Stimulated activated CD4-positive, alpha-beta T cell treated with anti-CD3 and anti-CD28 coated beads, Interleukin-1b, Interleukin-23, amount 100 ng/mL, for 24 hours (primary cell): ENCODE measurements at places on chromosomes 5 and 9.

- DNase-seq: no peak
Observed at GRCh38 chr5:89137148-89137547, 254.2 kb upstream of the MEF2C start.

DNA sequence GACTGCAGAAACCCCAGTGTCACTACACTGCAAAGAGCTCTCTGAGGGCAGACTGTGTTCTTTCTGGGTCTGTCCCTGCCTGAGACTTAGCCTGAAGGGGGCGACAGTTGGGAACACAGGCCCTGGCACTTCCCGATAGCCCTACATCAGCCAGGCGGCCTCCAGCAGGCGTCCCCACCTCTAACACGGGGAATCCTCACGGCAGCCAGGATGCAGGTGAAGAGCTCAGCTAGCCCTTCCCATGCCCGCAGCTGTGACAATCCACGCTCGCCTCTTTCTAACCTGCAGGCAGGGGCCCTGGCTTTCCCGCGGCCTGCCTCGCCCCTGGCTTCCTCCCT is 5.9 kb downstream of the MED22 start:
- DNase-seq: no peak

DNA sequence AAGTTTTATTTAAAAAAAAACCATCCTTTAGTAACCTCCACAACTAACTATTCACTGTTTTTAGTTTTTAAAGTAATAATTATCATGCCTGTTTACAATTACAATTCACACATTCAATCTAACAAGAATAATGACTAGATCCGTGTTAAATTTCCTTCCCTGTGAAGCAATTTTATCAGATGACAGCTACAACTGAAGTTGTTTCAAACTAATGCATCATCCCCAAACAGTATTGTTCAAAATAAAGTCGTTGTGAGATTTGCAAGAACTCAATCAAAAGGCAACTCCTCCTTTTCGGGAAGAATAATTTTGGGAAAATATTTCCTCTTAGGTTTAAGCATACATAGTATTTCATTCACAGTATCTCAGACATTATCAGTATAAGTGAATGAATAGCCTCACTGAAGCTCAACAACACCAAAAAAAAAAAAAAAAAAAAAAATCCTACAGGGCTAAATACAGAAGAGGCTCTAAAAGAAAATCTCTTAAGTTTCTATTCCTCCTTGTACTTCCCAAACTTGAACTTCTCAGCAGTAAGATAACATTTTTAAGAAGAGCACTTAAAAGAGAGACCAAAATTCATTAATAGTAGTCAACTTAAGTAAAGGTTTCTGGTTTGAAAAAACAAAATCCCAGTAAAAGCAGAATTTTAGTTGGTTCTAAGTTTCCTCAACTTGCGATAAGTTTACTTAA is 9.4 kb downstream of the C9orf72 start:
- DNase-seq: no peak

DNA sequence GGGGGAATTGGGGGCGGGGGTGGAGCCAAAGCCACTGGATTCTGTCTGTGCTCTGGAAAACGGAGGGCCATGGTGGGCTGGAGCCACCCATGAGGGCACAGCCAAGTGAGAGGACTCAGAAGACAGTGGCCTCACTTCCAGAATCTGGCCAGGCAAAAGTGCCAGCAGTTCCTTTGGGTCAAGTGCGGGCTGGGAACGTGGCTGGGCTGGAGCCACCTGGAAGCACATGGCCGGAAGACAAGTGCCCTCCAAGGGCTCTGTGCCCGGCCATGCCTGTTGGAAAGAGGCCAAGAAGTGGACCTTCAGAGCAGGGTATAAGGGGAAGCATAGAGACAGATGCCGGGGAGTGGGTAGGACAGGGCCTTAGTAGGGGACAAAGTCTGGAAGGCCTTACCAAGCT is 11.7 kb upstream of the SH3PXD2B start:
- no peak for DNase-seq

GRCh38 chr5:56565644-56566043 is 249.7 kb upstream of the MAP3K1 start:
- DNase-seq: no peak

GRCh38 chr5:129098488-129099183 is 4.1 kb downstream of the ISOC1 start:
- no peak for DNase-seq

GRCh38 chr9:21095561-21095960 is 17.8 kb upstream of the IFNB1 start:
- DNase-seq: no peak

DNA sequence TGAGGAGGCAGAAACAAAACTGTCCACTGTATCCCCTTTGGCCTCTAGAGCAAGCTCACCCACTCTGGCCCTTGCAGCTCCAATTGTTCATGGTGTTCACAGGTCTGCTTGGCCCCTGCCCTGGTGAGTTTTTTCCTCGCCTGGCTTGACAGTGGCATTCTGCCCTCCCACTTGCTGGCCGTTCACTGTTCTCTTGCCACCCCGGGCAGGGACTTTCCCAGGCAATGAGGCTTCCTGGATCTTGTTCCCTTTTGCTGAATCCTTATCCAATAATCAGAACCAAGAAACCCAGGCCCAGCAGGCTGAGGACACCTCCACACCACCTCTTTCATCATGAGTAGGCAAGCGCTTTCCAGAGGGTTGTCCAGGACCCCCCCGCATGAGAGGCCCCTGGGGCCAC is 31.2 kb downstream of the ZNF618 start:
- no peak for DNase-seq

DNA sequence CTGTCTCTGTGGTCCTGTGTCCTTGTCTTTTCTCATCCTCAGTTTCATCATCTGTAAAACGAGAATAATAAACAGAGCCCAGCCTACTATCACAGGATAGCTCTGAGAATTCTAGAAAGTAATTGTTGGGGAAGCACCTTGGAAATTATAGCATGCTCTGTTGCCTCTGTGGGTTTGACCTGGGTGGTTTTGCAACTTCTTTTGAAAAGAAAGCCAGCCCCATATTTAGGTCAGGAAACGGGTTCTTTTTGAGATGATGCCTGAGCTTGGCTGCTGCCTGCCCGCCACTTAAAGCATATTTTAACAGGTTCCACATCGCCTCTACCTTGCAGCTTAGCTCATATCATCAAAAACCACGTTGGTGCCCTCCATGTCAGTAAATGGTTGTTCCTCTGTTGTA is 111.1 kb downstream of the TLR4 start:
- DNase-seq: no peak

- no peak for DNase-seq
Observed at GRCh38 chr5:127031863-127032232, 1.5 kb upstream of the MARCHF3 start.

GRCh38 chr9:17648516-17648915 is 69.7 kb downstream of the SH3GL2 start:
- no peak for DNase-seq

- DNase-seq: no peak
Observed at GRCh38 chr5:122111460-122111859, 17.9 kb upstream of the ZNF474 start.

- DNase-seq: no peak
Observed at GRCh38 chr9:31588006-31588405, 796.4 kb upstream of the ACO1 start.

DNA sequence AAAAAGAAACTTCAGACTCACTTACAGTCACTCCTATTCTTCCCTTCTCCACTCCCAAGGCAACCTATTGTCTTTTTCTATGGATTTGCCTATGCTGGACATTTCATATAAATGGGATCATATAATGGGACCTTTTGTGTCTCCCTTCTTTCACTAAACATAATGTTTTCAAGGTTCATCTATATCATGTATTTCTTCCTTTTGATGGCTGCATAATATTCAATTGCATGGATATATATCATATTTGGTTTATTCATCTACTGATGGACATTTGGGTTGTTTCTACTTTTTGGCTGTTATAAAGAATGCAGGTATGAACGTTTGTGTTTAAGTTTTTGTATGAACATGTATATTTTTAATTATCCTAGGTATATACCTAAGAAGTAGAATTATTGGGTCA is 30.6 kb downstream of the ANKHD1 start:
- DNase-seq: no peak

DNA sequence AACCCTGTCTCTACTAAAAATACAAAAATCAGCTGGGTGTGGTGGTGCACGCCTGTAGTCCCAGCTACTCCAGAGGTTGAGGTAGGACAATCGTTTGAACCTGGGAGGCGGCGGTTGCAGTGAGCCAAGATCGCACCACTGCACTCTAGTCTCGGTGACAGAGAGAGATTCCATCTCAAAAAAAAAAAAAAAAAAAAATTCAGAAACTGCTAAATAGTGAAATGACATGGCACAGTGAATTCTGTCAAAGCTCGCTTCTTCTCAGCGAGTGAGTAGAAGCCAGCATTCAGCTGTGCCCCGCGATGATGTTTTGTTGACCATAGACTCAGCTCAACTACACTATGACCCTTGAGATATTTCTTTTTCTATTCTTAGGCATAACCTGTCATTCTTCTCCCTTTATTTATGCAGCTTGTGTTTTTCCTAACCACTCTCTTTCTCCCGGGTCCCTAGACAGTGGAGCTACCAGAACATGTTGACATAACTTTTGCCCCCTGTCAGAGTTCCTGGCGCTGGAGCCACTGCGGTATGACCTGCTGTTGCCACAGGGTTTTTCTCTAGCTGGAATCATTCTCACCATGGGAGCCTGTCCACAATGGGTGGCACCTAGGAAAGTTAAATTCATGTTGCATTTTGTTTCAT is 13.5 kb upstream of the IQGAP2 start:
- DNase-seq: no peak
